ENCODE measurements at places on chromosomes 13 and 19.

DNA sequence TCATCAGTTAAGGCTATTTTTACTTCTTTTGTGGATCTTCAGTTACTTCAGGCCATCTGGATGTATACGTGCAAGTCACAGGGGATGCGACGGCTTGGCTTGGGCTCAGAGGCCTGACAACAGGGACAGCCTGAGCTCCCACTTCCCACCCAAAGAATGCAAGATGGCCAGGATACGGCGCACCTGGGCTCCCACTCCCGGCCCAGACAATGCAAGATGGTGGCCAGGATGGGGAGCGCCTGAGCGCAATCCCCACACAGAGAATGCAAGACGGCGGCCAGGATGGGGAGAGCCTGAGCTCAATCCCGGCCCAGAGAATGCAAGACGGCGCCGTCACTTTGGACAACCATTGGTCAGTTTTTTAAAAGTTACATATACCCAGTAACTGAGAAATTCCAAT is 25.3 kb upstream of the MIER2 start:
- no peak for DNase-seq

DNA sequence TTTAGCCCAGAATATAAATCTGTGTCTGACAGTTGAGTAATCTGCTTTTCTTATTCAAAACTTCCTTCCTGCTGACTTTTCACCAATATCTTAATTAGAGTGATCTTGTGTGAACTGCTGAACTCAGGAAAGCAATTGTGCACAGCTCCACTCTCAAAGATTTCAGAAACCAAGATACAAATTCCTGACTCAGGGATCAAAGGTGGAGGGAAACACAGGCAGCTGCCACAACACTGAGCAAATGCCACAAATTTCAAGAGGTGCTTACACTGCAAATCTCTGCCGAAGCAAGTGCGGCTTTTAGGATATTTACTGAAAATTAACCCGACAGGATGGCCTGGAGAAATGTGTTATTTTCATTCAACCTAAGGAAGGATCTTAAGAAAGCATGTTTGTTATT is 111.4 kb downstream of the STOML3 start:
- DNase-seq: no peak

GRCh38 chr19:48466561-48467325 is 2.4 kb upstream of the CYTH2 start:
- no peak for DNase-seq

- DNase-seq: no peak
Observed at GRCh38 chr13:113970810-113971470, 2.9 kb downstream of the C13orf46 start.

DNA sequence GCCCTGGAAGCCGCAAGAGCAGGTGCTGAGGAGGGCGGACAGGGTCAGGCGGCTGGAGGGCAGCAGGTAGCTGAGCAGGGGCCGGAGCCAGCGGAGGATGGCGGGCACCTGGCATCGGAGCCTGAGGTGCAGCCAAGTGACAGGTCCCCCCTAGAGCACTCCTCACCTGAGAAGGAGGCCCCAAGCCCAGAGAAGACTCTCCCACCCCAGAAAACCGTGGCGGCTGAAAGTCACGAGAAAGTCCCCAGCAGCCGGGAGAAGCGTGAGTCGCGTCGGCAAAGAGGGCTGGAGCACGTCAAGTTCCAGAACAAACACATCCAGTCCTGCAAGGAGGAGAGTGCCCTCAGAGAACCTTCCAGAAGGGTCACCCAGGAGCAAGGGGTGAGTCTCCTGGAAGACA is 20.5 kb upstream of the USE1 start:
- DNase-seq: no peak

DNA sequence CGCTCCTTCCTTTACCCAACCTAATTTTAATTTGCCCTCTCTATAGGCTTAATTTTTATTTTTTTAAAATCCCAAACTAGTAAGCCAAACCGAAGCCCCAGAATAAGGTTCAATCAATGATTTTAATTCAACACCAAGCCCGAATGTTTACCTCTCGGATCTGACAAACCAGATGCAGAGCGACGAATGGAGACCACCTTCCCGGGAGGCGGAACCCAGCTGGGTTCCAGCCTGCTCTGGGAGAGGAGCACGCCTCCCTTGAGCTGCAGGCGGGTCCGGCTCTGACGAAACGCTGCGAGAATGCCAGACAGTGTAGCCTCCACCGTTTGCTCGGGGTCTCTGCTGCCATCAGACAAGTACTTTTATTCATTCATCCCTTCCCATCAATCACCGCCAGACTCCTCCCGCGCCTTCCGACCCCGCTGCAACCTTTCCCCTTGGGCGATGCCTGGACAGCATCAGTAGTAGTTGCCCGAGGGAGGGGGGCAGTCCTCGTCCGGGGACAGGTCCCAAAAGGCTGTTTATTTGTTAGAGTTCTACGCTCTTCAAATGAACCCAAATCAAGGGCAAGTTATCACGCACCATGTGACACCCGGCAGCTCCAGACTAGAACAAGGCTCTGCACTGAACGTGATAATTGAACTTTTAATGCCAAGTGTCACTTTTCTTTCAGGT is 752 bp upstream of the EDNRB start:
- no peak for DNase-seq

GRCh38 chr19:18422530-18423191 is 3.5 kb downstream of the SSBP4 start:
- peak; percentile 78 for DNase-seq

- peak; percentile 63 for DNase-seq
Observed at GRCh38 chr19:48997972-48998371, 4.3 kb downstream of the RUVBL2 start.

GRCh38 chr19:54023191-54023590 is 31.8 kb downstream of the CACNG6 start:
- no peak for DNase-seq

DNA sequence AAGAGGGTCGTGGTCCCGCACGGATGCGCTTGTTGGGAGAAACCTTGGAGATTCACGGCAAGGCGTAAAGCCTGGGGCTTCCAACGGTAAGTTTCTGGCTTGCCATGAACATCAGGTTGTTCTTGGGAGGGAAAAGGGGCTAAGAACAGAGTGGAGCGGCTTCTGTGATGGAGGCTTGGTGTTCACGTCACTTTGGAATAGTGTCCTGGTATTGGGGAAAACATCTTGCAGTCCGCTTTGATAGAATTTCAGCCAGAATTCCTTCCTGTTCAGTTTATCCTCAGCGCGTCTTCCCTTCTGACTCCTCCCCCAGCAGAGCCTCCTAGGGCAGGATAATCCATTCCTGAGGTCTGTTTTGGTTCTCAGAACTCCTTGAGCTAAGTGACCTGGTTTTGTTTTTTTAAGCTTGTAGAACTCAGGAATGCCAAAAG is 2.0 kb downstream of the KCTD15 start:
- DNase-seq: no peak

GRCh38 chr19:6853868-6854267 is 33.5 kb upstream of the ADGRE1 start:
- DNase-seq: no peak

GRCh38 chr13:98598043-98598442 is 21.1 kb upstream of the STK24 start:
- no peak for DNase-seq

DNA sequence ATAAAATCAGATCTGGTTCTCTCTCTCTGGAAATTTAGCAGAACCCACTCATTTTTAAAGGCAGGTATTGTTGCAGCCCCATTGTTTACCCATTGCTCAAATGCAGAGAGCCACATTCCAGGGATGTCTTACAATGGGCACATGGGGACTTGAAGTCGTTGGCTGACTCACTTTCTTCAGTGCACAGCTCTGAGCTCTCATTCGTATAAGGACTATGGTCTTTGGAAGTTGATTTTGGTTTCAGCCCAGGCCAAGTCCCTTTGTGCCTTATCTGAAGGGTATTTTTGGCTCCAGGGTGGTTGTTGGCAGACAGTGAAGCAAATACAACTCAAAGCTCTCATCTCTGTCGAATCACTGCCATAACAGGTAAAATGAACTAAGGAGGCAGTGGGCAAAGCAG is 47.3 kb upstream of the CLDN10 start:
- no peak for DNase-seq

DNA sequence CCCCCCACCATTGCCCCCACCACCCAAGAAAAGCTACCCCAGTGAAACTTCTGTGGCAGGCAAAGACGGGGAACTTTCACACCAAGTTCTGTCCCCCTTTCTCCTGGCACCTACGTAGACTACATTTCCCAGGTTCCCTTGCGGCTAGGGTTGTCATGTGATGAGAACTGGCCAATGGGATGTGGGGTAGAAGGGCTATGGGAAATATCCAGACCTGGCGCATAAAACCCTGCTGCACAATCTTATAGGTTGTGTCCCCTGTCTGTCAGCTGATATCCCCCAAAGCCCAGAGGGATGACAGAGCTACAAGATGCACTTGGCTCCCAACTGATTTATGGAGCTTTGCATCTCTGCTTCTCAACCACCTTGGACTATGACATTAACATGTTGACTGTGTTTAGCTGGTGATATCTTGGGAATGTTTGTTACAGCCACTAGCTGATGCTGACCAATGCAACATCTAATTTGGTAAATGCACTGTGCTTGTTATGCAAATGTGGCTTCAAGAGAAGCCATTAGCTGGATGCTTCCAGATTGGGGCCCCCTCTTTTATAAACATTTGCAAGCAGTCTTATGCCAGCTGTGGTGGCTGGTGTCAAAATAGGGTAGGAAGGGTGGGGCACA is 6.1 kb downstream of the SH2D3A start:
- DNase-seq: peak; percentile 55

DNA sequence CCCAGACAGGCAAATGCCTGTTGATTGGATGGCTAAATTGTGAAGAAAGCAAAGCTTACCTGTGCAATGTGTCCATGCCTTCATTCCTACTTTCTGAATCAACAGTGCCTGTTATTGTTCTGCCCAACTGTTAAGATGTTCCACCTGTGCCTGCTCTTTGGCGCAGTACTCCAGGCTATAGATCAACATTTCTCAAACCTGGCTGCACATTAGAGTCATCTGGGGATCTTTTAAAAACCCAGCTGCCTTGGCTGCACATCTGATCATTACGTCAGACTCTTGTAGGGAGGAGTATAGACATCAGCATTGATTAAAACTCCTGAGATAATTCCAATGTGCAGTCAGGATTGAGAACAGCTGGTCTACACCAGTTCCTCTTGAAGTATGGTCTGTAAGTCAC is 16.2 kb upstream of the CPB2 start:
- DNase-seq: no peak

GRCh38 chr19:47886010-47886559 is at the start of gene SULT2A1:
Gene SULT2A1 (minus strand): TSS chr19:47886315. CDS start chr19:47886257, 58 bp downstream.
- no peak for DNase-seq

GRCh38 chr13:67226696-67227095 is 3.4 kb downstream of the PCDH9 start:
- no peak for DNase-seq

- no peak for DNase-seq
Observed at GRCh38 chr13:91946498-91947070, 548.2 kb downstream of the GPC5 start.

DNA sequence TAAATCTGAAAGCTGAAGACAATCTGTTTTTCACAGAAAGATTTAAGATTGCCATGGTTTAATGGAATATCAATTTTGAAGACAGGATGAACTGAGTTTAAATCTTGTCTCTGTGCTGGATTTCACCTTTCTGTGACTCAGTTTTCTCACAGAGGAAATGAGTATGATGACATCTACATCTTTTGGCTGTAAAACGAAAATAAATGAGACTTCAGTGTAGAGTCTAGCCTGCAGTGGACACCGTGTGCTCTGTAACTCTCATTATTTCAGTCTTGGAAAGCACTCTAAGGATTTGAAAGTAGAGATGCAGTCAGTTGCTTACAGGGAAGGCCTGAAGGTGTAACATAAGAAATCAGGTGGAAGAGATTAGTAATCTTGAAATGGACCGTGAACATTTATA is 150.4 kb downstream of the NALCN start:
- peak; percentile 25 for DNase-seq

DNA sequence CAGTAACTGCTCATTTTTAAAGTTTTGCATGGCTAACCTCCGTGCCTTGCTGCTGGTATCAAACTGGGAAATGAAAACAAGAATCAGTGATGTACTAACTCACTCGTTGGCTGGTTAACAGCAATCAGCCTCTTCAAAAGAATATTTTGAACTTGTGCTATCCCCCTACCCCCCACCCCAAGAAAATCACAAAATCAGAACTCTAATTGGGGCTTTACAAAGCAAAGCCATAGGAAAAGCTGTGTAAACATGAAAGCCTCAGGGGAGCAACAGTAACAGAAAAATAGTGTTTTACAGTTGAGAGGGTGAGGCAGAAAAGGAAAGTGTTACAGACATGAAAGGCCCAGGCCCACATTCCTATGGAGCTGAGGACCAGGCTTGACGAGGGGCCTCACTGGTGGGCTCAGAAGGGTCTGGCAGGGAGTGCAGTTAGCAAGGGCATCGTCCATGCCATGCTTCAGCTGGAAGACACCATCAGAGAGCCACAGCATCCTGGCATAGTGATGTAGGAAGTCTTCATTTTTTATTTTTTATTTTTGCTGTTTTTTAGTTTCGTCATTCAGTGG is 217.6 kb downstream of the PCCA start:
- DNase-seq: no peak

DNA sequence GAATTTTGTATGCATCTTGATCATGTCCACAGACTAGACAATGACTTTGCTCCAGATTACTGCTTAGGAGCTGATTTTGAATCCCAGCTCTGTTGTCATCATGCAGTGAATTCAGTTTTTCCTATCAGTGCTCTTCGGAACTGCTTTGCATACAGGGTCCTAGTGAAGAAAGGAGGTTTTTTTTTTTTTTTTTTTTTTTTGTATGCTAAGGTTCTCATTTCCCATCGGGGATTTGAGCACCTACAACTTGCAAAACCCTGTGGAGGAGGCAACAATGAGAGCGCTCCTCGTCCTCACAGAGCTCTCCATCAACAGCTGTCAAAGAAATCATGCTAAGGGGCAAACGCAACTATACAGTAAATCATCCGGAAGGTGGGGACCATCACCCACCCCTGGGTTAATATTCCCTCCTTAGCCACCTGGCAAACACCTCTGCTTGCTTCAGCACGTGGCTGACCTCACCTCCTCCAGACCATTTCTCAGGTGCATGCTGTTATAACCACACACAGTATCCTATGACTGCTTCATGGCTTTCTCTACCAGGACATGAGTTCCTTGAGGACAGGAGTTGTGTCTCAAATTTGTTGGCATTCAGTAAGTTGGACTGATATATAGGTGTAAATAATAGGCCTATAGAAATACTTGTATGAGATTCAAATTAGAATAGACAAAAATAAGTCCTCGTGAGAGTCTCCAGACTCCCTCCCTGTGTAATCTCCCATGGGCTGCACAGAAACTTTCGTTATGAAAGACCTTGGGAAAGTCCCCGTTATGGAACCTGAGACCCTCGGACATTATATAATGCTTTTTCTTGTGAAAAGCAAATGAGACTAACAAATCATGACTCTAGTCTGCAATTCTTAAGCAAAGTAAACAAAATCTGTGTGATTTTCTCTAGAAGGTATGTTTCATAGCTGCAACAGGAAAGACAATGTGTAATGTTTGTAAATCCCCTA is 113.8 kb downstream of the KATNAL1 start:
- no peak for DNase-seq

Data from activated CD4-positive, alpha-beta T cell treated with anti-CD3 and anti-CD28 coated beads, Interleukin-10, Interleukin-2, amounts not matched to agents 100 ng/mL and 50 ng/mL, durations not matched to agents 16 hours and 8 hours (primary cell).